ENCODE measurements at places on chromosomes 7 and 10. TPM values are rescaled to one million over a fixed set of nuclear protein-coding genes. Genes with fewer than 3 reads are reported as not detected.

GRCh38 chr10:44393051-44393630 is 8.2 kb upstream of the CXCL12 start:
- peak; percentile 27 for DNase-seq
- H3K4me1 ChIP-seq: peaks cover 8% of the 10 kb centered on the region
- no peak overlapping the region for H3K4me3 ChIP-seq
- no peaks in the 10 kb centered on the region for H3K27me3 ChIP-seq

GRCh38 chr7:128872394-128872824 is 9.8 kb downstream of the ATP6V1F start:
- H3K27ac ChIP-seq: no peak overlapping the region
- peaks cover 11% of the 10 kb centered on the region for H3K27me3 ChIP-seq
- H3K36me3 ChIP-seq: no peaks in the 10 kb centered on the region
- H3K4me1 ChIP-seq: no peaks in the 10 kb centered on the region
- H3K4me3 ChIP-seq: no peak overlapping the region

- H3K27ac ChIP-seq: no peak overlapping the region
- no peaks in the 10 kb centered on the region for H3K27me3 ChIP-seq
- H3K4me1 ChIP-seq: peaks cover 26% of the 10 kb centered on the region
- peak overlapping the region; percentile 96 for H3K4me3 ChIP-seq
These were observed 1.6 kb downstream of the FAM133B start for GRCh38 chr7:92588561-92588960.

DNA sequence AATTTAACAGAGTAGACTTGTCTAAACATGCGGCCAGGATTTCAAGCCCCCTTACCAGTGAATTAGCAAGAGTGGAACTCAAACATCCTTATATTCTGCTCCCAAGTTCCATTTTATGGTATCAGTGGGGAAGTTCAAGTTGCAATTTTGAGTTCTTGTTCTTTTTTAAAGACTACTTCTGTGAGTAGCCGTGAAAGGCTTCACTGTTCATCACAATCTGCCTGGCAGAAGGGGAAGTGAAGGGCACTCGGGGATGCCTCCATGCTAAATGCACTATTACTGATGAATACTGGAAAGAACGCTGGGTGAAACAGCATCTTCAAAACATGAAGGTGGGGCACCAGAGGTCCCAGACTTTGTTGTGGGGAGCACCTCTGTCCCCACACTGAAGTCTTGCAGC is 22.4 kb upstream of the FGL2 start:
- no peaks in the 10 kb centered on the region for H3K27me3 ChIP-seq
- DNase-seq: no peak
- H3K4me3 ChIP-seq: no peak overlapping the region
- no peak overlapping the region for H3K27ac ChIP-seq
- H3K36me3 ChIP-seq: no peaks in the 10 kb centered on the region

FZD8 gene
- 15.2 TPM for total RNA-seq

PRF1 gene
- total RNA-seq: not detected

DNA sequence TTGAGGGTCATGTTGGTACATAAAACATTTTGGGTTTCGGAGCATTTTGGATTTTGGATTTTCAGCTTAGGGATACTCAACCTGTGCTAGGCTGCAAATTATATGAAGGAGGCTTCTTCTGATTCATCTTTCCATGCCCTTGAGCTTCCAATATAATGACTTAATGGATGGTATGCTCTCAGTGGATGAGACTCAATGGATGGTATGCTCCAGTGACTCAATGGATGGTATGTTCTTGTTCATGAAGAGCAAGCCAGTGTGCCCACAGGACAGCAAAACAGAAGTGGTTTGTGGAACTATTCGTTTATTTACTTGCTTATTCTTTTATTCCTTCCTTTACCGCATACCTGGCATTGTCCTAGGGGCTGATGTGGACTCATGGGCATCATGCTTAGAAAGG is 969.6 kb downstream of the LRMDA start:
- H3K4me3 ChIP-seq: no peak overlapping the region
- H3K27ac ChIP-seq: no peak overlapping the region
- no peak for DNase-seq
- H3K36me3 ChIP-seq: no peaks in the 10 kb centered on the region

- no peak overlapping the region for H3K4me3 ChIP-seq
- no peaks in the 10 kb centered on the region for H3K4me1 ChIP-seq
- H3K27ac ChIP-seq: no peak overlapping the region
- no peaks in the 10 kb centered on the region for H3K27me3 ChIP-seq
These were observed 130.3 kb downstream of the ST7 start for GRCh38 chr7:117083648-117084047.

ERVW-1 gene
- total RNA-seq: not detected

TMEM213 gene
- not detected for total RNA-seq

GRCh38 chr10:91226093-91226492 is 5.6 kb downstream of the PCGF5 start:
- H3K27ac ChIP-seq: no peak overlapping the region
- H3K4me3 ChIP-seq: no peak overlapping the region
- H3K27me3 ChIP-seq: no peaks in the 10 kb centered on the region

DNA sequence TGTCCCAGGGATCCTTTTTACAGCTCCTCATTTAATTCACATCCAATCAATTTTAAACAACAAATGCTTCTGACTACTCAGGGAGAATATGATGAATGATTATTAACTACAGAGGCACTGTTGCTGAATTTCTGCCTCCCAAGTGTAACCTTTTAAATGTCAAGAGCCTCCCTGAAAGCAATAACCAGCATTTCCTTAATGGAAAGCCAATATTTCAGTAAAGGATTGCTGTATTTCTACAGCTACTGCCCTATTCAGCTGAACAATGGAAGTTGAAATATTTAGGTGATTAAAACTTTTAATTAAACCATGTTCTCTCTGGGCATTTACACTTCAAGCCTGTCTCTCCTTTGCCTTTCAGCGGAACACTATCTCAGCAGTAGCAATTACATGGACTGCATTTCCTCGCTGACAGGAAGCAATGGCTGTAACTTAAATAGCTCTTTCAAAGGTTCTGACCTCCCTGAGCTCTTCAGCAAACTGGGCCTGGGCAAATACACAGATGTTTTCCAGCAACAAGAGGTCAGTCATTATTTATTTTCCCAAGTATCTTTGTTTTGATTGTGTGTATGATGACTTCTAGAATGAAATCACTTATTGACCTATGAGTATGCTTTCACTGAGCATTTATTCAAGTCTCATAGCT is 304.7 kb downstream of the BICC1 start:
- no peak for DNase-seq
- H3K27ac ChIP-seq: no peak overlapping the region
- peaks cover 51% of the 10 kb centered on the region for H3K36me3 ChIP-seq
- H3K4me3 ChIP-seq: no peak overlapping the region

TMEM26 gene
- total RNA-seq: 6.5 TPM

DNA sequence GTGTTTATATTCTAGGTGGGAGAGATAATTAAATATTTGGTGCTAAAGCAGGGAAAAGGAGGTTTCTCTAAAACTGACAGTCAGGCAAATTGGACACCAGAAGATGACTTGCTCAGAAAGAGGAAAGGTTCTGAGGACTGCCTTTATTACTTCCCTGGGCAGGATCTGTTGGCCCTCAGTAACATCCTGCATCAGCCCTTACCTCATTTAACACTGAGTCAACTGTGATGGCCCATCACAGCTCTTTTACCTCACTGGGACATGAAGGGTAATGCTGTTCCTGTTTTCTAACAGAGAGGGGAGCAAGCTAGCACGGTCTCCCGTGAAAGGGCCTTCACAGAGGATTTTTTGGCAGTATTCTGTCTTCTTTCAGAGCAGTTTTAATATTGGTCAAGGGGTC is 12.0 kb downstream of the PPP1R17 start:
- H3K4me3 ChIP-seq: no peak overlapping the region
- H3K36me3 ChIP-seq: no peaks in the 10 kb centered on the region
- H3K4me1 ChIP-seq: no peaks in the 10 kb centered on the region
- DNase-seq: no peak
- no peak overlapping the region for H3K27ac ChIP-seq
- no peaks in the 10 kb centered on the region for H3K27me3 ChIP-seq

DNA sequence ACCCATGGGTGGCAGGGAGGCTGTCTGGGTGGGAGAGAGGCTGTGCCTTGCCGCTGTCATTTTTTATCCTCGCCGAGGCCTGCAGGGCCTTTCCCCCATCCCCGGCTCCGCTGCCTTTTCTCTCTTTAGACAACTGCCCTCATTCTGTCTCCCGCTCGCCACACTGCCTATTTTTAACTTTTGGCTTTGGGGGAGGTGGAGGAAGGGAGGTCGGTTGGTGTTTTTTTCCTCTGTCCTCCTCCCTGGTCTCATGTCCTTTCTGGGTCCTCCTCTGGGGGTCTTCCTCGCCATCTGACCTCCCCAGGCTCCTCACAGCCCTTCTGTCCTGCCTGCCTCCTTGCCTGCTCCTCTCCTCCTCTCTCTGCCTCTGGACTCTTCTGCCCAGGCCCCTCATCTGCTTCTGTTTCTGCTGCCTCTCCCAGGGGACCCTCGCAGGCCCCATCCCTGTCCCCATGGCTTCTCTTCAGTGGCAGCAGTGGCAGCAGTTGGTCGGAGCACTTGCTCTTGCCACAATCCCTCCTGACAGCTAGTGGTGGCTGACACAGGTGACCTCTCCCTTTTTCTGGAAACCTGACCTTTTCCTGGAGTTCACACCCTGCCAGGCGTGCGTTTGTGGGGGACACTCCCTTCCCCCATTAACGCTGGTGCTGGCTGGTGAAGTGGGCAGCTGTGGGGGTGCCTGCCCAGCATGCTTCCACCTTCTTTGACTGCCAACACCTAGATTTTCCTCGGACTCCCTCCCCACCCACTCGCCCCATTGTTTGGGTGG is 19.5 kb upstream of the PCBD1 start:
- H3K27ac ChIP-seq: no peak overlapping the region
- H3K4me1 ChIP-seq: no peaks in the 10 kb centered on the region
- H3K27me3 ChIP-seq: peaks cover 16% of the 10 kb centered on the region
- H3K36me3 ChIP-seq: no peaks in the 10 kb centered on the region
- no peak overlapping the region for H3K4me3 ChIP-seq
- peak; percentile 49 for DNase-seq

ENTPD1 gene
- total RNA-seq: 10.6 TPM

GRCh38 chr10:51433949-51434475 is 265.4 kb downstream of the CSTF2T start:
- H3K27ac ChIP-seq: no peak overlapping the region
- no peaks in the 10 kb centered on the region for H3K27me3 ChIP-seq
- no peaks in the 10 kb centered on the region for H3K4me1 ChIP-seq

PPP1R17 gene
- total RNA-seq: not detected

DNA sequence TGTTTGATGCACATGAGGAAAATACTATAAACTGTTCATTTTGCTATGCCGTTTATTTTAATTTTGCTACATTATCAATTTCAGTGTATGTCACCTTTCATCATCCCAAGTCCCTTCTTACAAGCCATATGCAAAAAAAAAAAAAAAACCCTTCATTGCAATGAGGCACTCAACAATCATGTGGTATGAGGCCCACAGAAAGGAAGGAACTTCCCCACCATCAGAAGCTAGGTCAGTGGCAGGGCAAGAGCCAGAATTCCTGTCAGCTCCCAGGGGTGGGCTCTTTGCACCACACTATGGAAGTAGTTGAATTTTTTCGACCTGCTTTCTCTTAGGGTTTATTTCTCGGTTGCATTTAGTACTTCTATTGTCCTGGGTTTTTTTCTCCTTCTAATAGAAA is 75.4 kb downstream of the NOC3L start:
- peaks cover 18% of the 10 kb centered on the region for H3K4me1 ChIP-seq
- no peak overlapping the region for H3K4me3 ChIP-seq
- no peaks in the 10 kb centered on the region for H3K27me3 ChIP-seq
- no peaks in the 10 kb centered on the region for H3K36me3 ChIP-seq

THNSL1 gene
- 3.2 TPM for total RNA-seq

UTF1 gene
- total RNA-seq: not detected

DNA sequence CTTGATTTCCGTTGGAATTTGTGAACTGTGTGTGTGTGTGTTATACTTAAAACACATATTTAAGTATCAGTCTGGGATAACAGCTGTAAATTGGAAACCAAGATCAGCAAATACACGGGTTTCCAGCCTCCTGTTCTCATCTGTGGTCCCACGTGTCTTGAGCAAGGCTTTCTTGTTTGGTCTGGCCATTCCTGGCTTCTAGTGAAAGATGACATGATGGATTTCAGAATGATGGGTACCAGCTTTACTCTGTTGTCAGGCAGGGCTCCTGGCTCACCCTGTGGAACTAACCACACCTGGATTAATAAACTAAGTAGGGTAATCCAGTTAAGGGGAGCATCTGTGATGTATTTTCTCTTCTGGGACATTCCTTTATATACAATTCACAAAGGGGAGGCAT is 346.2 kb upstream of the AOAH start:
- H3K4me3 ChIP-seq: no peak overlapping the region
- H3K27ac ChIP-seq: no peak overlapping the region
- H3K36me3 ChIP-seq: no peaks in the 10 kb centered on the region
- DNase-seq: no peak
- H3K4me1 ChIP-seq: no peaks in the 10 kb centered on the region

GRCh38 chr7:117597755-117598154 is 117.9 kb downstream of the CFTR start:
- H3K4me1 ChIP-seq: no peaks in the 10 kb centered on the region
- H3K27me3 ChIP-seq: no peaks in the 10 kb centered on the region
- H3K4me3 ChIP-seq: no peak overlapping the region

DNA sequence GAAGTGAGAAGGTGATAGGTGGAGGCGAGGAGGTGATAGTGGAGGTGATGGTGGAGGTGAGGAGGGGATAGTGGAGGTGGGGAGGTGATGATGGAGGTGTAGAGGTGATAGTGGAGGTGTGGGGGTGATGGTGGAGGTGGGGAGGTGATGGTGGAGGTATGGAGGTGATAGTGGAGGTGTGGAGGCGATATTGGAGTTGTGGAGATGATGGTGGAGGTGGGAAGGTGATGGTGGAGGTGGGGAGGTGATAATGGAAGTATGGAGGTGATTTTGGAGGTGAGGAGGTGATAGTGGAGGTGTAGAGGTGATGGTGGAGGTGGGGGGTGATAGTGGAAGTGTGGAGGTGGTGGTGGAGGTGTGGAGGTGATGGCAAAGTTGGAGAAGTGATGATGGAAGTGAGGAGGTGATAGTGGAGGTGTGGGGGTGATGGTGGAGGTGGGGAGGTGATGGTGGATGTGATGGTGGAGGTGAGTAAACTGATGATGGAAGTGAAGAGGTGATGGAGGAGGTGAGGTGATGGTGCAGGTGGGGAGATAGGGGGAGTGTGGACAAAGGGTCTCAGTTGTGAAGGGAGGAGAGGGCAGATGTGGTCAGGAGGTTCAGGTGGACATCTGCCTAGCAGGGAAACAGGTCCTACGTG is 36.6 kb downstream of the ADCY1 start:
- no peak overlapping the region for H3K4me3 ChIP-seq
- H3K36me3 ChIP-seq: no peaks in the 10 kb centered on the region
- no peak for DNase-seq
- H3K4me1 ChIP-seq: no peaks in the 10 kb centered on the region

LRRD1 gene
- 0.29 TPM for total RNA-seq

- no peak overlapping the region for H3K4me3 ChIP-seq
- H3K4me1 ChIP-seq: peaks cover 7% of the 10 kb centered on the region
- peak; percentile 68 for DNase-seq
- H3K36me3 ChIP-seq: no peaks in the 10 kb centered on the region
These were observed 119.5 kb downstream of the BAMBI start for GRCh38 chr10:28796606-28797512.

DNA sequence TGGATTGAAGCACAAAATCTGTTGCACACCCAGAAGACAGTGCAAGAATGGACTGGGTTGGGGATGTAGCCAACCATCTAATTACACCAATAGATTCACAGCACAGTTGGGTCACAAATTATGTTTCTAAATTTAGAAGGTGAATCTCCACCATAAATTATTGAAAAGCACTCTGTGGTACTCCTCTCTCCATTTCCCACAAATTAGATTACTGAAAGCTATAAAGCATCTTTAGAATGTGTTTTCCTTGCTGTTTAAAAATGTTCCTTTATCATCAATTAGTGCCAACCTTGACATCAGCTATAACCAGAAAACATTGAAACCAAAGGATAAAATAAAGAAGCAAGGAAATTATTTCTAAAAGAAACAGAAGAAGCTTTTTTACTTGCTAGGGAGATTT is 39.9 kb upstream of the HDAC9 start:
- H3K27ac ChIP-seq: no peak overlapping the region
- no peaks in the 10 kb centered on the region for H3K27me3 ChIP-seq
- H3K4me3 ChIP-seq: no peak overlapping the region
- H3K4me1 ChIP-seq: peaks cover 11% of the 10 kb centered on the region

Measured in osteoblast (primary cell).